ENCODE measurements at places on chromosomes 2 and 18.

GRCh38 chr2:150234787-150235446, 252.6 kb downstream of the RND3 start:
- no peak for DNase-seq

GRCh38 chr18:67135981-67136380, 380.5 kb downstream of the DSEL start:
- DNase-seq = no peak

DNA sequence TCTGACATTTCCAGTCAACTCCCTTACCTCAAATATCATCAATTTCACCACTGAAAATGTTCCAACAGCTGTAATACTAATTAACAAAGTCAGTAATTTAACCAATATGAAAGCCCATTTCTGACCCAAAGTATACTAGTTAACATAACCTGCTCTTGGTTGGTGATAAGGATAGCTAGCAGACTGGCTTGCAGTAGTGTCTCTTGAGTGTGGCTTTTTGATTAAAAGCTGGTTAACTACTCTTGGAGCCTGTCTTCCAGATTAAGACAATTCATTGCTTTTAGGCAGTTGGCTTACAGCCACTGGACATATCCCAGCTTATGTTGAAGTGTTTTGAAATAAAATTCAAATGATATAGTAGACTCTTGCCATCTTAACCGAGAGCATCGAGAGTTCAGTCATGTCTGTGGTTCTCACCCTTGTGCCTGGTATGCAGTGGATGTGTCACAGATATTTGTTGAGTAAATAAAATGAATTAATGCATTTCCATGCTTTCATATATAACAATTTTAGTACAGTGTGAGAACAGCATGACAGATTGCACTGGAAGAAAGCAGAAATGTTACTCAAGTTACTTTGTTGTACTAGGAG, 158.1 kb downstream of the TANC1 start:
- DNase-seq = no peak

DNA sequence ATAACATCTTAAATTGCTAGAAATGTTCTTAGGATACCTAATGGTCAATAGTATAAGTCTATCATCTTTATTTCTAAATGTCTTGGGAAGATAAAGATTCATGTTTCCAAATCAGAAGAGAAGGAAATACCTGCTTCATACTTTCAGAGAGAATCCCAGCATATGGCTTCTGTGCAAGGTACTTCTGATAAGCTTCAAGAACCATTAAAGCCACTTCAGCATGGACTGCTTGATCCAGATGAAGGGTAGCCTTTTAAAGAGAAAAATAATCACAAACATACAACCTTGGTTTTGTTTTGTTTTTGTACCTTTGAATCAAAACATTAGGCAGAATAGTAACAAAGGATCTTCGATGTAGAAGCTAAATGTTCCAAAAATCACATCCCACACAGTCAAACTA, 44.0 kb downstream of the EPG5 start:
- no peak for DNase-seq

GRCh38 chr2:24351981-24352380, 8.4 kb downstream of the ITSN2 start:
- DNase-seq = no peak

DNA sequence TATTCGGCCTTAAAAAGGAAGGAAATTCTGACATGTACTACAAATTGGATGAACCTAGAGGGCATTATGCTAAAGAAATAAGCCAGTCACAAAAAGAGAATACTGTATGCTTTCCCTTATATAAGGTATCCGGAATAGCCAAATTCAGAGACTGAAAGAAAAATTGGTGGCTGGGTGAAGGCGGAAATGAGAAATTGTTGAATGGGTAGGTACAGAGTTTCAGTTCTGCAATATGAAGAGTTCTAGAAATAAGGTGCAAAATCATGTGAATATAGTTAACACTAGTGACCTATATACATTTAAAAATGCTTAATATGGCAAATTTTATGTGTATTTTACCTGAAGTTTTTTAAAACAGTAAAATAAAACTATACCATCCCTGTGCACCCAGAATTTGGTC, 43.1 kb downstream of the RMP24 start:
- DNase-seq = peak; percentile 66

All from GM12878 (cell line).